Stimulated activated CD4-positive, alpha-beta T cell treated with anti-CD3 and anti-CD28 coated beads, Interleukin-4, amount 100 ng/mL, for 1 hour (primary cell): ENCODE measurements at places on chromosomes 6 and 20.

GRCh38 chr20:62364911-62365736 is 2.0 kb downstream of the LAMA5 start:
- no peak for DNase-seq

DNA sequence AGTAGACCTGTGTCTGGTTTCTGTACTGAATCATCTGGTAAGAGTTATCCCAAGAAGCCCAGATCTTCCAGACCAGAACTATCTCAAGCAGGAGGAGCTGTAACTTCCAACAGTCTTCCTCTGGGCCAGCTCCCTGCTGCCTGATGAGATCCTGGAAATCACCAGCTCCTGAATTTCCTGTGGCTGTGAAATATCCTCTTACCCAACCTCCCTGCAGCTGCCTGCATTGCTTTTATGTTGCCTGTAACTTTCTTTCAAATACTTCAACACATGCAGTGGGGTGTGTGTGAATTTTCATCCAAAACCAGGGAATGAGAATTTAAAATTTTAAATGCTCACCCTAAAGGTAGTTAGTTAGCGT is 160.5 kb upstream of the LAMP5 start:
- no peak for DNase-seq

DNA sequence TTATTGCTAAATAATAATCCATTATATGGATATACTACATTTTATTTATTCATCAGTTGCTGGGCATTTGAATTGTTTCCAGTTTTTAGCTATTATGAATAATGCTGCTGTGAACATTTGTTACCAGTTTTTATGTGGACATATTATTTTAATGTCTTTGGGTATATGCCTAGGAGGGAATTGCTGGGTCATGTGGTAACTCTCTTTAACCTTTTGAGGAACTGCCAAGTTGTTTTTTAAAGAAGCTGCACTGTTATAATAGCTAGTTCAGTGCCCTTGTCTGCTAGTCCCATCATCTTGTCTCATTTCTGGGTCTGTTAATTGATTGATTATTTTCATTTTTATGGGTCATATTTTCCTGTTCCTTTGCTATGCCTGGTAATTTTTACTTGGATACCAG is 56.3 kb downstream of the FOXO3 start:
- DNase-seq, result no peak

DNA sequence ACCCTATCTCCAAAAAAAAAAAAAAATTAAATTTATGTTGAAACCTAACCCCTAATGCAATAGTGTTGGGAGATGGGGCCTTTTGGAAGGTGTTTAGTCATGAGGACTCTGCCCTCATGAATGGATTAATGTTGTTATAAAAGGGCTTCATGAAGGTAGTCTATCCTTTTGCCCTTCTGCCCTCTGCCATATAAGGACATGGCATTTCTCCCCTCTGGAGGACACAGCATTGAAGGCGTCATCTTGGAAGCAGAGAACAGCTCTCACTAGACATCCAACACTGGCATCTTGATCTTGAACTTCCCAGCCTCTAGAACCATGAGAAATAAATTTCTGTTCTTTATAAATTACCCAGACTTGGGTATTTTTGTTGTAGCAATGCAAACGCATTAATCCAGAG is 35.4 kb downstream of the PDYN start:
- no peak for DNase-seq

GRCh38 chr20:1664911-1665310 is 7.3 kb upstream of the SIRPG start:
- DNase-seq, result peak; percentile 54

- DNase-seq, result no peak
Measured at GRCh38 chr6:38180586-38180985, 361.1 kb downstream of the ZFAND3 start.

- DNase-seq, result no peak
Measured at GRCh38 chr6:136463743-136464142, 86.5 kb downstream of the MAP7 start.

- DNase-seq, result no peak
Measured at GRCh38 chr20:62898093-62898964, 28.0 kb downstream of the DIDO1 start.

DNA sequence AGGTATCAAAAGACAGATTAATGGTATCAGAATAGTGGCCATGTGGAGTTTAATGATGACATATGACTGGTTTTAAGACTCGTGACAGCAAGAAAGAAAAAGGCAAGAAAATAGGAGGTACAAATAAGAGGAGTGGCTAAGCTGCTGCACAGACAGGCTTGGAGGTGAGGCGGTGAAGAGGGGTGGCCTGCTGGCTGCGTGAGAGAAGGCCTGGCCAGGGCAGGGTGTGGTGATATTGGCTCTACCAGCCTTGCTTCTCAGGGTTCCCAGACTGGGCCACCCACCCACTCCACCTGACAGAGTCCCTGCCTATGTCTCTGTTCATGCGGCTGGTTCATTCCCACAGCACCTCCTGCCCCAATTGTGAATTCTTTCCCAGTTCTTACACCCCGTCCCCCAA is 106.7 kb downstream of the FOXC1 start:
- no peak for DNase-seq

DNA sequence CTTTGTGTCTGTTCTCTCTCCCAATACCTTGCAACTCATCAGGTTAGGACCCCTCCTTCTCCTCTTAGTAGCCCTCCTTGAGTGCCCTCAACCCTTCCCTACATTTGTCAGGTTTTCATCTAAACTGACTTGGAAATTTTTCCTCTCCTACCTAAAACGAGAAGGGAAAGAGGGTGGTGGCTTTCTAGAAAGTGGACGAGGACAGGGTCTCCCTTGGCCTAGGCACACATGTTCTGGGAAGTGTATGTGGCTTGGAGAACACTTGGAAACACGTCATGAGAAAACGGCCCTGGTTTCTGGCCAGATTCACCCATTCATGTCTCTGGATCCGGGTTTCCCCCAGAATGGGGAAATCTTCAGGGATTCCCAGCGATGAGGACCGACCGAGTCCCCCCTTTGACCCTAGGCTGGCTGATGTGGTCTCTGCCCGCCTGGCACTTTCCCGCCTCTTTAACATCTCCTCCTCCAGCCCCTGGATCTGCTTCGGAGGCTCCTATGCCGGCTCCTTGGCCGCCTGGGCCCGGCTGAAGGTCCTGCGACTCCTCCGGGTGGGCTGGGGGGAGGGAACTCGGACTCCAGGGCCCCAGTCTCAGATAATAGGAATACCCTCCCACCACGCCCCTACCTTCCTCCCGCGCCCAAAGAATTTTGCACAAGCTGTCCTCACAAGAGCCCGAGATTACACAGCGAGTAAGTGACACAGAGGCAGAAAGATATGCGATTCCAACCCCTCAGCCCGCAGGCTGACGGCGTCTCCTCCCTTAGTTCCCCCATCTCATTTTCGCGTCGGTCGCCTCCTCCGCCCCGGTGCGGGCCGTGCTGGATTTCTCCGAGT is 3.0 kb downstream of the PRSS16 start:
- no peak for DNase-seq

GRCh38 chr6:150753371-150754064 is 112.0 kb upstream of the MTHFD1L start:
- no peak for DNase-seq

GRCh38 chr20:24341781-24342180 is 127.6 kb upstream of the SYNDIG1 start:
- DNase-seq, result no peak

- DNase-seq, result no peak
Measured at GRCh38 chr20:19212821-19213502, 520 bp downstream of the SLC24A3 start.

DNA sequence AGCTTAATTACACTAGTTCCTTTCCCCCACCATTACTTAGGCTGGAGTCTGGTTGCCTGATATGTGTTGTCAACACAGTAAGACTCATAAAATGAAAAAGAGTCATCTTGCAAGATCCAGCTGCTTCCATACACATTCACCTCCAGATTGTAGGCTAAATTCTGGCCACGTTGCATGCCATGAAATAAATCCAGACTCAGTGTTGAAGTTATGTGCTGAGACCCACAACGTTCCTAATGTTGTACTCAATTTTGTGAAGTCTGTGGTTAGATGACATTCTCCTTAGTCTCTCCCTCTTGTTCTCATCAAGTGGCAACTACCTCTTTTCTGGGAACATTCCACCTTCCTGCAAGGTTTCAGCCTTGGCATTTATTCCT is 212.3 kb downstream of the LMBRD1 start:
- no peak for DNase-seq

GRCh38 chr6:122285292-122285913 is 114.0 kb upstream of the HSF2 start:
- DNase-seq, result no peak

- peak; percentile 73 for DNase-seq
Measured at GRCh38 chr6:31400467-31401289, 2.7 kb upstream of the MICA start.

GRCh38 chr20:36311854-36312723 is 6.0 kb downstream of the DLGAP4 start:
- no peak for DNase-seq

DNA sequence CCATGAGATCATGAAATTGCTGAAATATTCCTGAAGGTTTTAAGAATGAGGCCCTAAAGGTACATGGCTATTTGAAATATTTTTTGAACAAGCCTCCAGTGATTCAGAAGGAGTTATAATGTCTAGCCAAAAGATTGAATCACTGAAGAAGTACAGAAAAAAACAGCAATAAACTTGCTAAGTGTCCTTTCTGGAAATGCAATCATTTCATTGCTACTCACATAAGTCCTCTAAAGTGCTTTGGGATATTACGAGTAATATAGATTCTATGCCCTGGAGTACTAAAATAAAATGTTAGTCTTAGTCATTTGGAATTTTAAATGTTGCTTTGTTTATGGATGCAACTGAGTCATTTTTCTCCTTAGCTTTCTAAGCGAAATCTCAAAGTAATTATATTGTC is 32.7 kb downstream of the CENPW start:
- DNase-seq, result no peak

- no peak for DNase-seq
Measured at GRCh38 chr6:144252259-144252658, 32.9 kb upstream of the UTRN start.

- DNase-seq, result no peak
Measured at GRCh38 chr20:25549843-25550477, 35.4 kb downstream of the NINL start.

DNA sequence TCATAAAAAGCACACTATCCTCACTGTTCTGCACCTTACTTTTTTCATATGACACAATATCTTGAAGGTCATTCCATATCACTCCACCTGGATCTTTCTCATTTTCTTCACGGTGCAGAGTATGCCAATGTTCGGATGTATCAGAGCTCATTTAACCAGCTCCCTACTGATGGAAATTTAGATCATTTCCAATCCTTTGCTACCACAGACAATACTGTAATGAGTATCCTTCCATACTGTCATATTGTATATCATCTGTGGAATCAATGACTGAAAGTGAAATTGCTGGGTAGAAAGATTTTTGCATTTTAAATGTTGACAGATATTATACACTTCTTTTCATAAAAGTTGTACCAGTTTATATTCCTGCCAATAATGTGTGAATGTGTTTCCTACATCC is 2.2 kb upstream of the RAB44 start:
- no peak for DNase-seq

GRCh38 chr20:58660855-58661597 is 9.9 kb downstream of the STX16 start:
- DNase-seq, result peak; percentile 41

GRCh38 chr6:10082385-10082784 is 332.5 kb downstream of the TFAP2A start:
- DNase-seq, result no peak

DNA sequence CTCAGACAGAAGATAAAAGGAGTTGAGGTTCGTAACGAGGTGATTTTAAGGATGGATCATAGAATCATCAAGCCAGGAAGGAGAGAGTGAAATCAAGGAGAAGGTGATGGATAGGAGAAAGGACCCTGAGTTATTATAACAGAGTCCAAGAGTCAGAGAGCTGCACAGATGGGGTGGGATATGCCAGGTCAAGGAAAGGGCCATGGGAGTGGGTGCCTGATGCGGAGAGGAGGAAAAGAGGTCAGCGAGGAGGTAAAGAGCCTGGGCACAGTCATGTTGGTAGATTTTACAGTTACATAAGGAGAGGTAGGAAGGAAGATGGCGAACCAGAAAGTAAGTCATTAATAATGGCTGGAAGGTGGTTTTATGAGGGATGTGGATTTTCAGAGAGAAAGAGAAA is 114.9 kb downstream of the LAMA2 start:
- no peak for DNase-seq

GRCh38 chr6:79864421-79864820 is 82.9 kb downstream of the ELOVL4 start:
- no peak for DNase-seq
